Activated CD8-positive, alpha-beta T cell treated with anti-CD3 and anti-CD28 coated beads for 36 hours (primary cell): ENCODE measurements at places on chromosomes 6 and 20. TPM values are rescaled to one million over a fixed set of nuclear protein-coding genes. Genes with fewer than 3 reads are reported as not detected.
A peak's percentile ranks its signal among the peaks of the same experiment; 100 is the strongest.

GRCh38 chr6:3061501-3061941, 6.8 kb upstream of the RIPK1 start:
- H3K36me3 ChIP-seq: no peaks in the 10 kb centered on the region
- no peak overlapping the region for H3K27ac ChIP-seq
- no peak overlapping the region for H3K4me3 ChIP-seq
- peak; percentile 41 for DNase-seq
- no peaks in the 10 kb centered on the region for H3K27me3 ChIP-seq

GRCh38 chr6:161242113-161242512, 31.7 kb downstream of the AGPAT4 start:
- no peak overlapping the region for H3K27ac ChIP-seq
- H3K4me1 ChIP-seq: peaks cover 2% of the 10 kb centered on the region
- peaks cover 2% of the 10 kb centered on the region for H3K36me3 ChIP-seq
- no peak for DNase-seq
- no peak overlapping the region for H3K4me3 ChIP-seq

GRCh38 chr20:61730631-61731362, 334.9 kb downstream of the TAF4 start:
- DNase-seq: no peak
- no peaks in the 10 kb centered on the region for H3K4me1 ChIP-seq
- no peak overlapping the region for H3K4me3 ChIP-seq
- no peak overlapping the region for H3K27ac ChIP-seq
- H3K36me3 ChIP-seq: no peaks in the 10 kb centered on the region
- H3K27me3 ChIP-seq: peaks cover 2% of the 10 kb centered on the region

GRCh38 chr6:162140251-162140852, 587.2 kb downstream of the PRKN start:
- no peak overlapping the region for H3K4me3 ChIP-seq
- no peak overlapping the region for H3K27ac ChIP-seq
- H3K36me3 ChIP-seq: peaks cover 3% of the 10 kb centered on the region
- H3K27me3 ChIP-seq: no peaks in the 10 kb centered on the region
- DNase-seq: no peak

- no peak overlapping the region for H3K27ac ChIP-seq
- no peaks in the 10 kb centered on the region for H3K4me1 ChIP-seq
- H3K4me3 ChIP-seq: no peak overlapping the region
- no peaks in the 10 kb centered on the region for H3K36me3 ChIP-seq
- peaks cover 10% of the 10 kb centered on the region for H3K27me3 ChIP-seq
- DNase-seq: no peak
Observed at GRCh38 chr6:75402296-75402695, 91.3 kb downstream of the FILIP1 start.

DNA sequence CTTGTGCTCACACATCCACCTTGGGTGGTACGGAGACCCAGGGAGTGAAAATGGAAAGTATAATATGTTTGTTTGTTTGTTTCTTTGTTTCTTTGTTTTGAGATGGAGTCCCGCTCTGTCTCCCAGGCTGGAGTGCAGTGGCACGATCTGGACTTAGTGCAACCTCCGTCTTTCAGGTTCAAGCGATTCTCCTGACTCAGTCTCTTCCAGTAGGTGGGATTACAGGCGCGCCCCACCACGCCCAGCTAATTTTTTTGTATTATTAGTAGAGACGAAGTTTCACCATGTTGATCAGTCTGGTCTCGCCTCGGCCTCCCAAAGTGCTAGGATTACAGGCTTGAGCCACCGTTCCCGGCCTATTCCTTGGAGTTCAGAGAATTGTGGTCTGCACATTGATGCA, 115.4 kb downstream of the TRIM27 start:
- H3K36me3 ChIP-seq: peaks cover 15% of the 10 kb centered on the region
- no peak overlapping the region for H3K27ac ChIP-seq
- H3K4me3 ChIP-seq: peak overlapping the region; percentile 35
- DNase-seq: no peak
- H3K4me1 ChIP-seq: peaks cover 9% of the 10 kb centered on the region

GRCh38 chr20:47529840-47530239, 28.2 kb downstream of the NCOA3 start:
- no peak for DNase-seq
- H3K4me1 ChIP-seq: peaks cover 47% of the 10 kb centered on the region
- no peak overlapping the region for H3K4me3 ChIP-seq
- no peak overlapping the region for H3K27ac ChIP-seq
- no peaks in the 10 kb centered on the region for H3K27me3 ChIP-seq

DNA sequence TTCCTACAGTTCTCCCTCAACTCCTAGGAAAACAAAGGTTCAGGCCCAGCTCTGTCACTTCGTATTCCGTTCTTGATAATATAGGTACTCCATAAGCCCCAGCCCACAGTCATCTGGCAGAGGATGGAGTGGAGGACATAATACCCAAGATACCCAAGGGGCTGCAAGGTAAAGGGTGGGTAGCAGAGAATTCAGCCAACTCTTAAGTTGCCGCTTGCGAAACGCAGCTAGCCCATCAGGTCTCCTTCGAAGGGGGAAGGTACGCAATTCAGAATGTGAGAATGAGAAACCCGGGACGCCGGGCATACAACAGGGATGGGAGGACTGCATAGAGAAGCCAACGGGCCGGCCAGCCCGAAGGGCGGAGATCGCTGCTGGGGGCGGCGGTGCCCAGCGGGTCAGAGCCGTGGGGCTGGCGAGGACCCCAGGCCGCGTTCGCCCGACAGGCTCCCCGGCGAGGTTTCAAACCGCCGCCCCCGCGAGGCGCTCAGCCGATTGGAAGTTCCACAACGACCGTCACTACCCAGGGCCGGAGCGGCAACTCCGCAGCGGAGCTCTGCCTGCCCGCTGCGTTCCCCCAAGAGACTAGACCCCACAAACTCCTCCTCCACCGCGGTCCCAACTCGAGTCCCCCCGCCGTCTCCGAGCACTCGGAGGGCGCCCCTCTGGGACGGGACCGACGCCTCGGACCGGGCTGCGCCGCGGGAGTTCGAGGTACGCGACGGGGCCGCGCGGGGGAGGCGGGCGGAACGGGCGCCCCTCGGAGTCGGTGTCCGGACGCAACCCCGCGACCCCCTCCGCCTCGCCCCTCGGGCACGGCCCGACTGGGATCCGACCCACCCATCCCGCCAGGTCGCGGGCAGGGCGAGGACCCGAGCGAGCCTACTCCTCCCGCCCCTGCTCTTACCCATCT, 911 bp downstream of the CDK19 start:
- peaks cover 1% of the 10 kb centered on the region for H3K36me3 ChIP-seq
- peaks cover 22% of the 10 kb centered on the region for H3K4me1 ChIP-seq
- H3K4me3 ChIP-seq: peak overlapping the region; percentile 99
- peak overlapping the region; percentile 99 for H3K27ac ChIP-seq
- peaks cover 3% of the 10 kb centered on the region for H3K27me3 ChIP-seq
- peak; percentile 82 for DNase-seq

- no peak for DNase-seq
- H3K27ac ChIP-seq: no peak overlapping the region
- H3K27me3 ChIP-seq: peaks cover 8% of the 10 kb centered on the region
Observed at GRCh38 chr6:46347669-46348068, 143.6 kb downstream of the RCAN2 start.

DNA sequence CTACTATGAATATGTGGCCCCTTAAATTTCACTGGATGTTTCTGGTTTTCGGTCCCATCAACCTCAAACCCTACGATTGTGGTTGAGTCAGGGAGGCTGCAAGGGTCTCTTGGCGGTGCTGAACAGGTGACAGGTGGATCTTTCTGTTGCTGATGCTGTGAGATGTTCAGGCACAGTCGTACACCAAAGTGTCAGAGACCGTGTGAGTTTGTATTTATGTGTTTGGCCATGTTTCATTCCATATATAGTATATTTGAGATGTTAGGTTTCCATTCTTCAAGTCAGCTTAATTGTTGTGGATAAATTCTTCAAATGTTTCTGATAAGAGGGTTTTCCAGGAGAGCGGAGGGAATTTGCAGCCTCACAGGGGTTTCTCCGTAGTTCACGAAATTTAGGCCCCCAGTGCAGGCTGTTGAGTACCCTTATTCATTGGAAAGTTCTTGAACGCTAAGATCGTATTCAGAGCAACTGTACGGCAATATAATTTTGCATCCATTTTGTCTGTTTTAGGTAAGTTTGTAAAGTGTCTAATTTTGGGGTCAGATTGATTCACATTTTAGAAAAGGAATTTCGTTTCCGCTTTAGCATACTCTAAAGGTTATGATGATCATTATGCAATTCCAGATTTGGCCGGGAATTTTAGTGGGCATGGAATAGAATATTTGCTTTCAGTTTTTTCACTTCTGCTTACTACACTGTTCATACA, 1.2 kb downstream of the TAB2 start:
- H3K36me3 ChIP-seq: peaks cover 33% of the 10 kb centered on the region
- no peak for DNase-seq
- H3K4me3 ChIP-seq: peak overlapping the region; percentile 93
- peaks cover 38% of the 10 kb centered on the region for H3K4me1 ChIP-seq

Gene SLC22A16
- total RNA-seq: not detected

Gene C20orf96
- 7.4 TPM for total RNA-seq

Gene MAFB
- total RNA-seq: not detected

Gene GRM1
- not detected for total RNA-seq

Gene TCFL5
- total RNA-seq: 7.6 TPM
